Vagina (tissue), 2 donors: ENCODE measurements at places on chromosomes 16 and 17.

GRCh38 chr17:30933966-30934365 lies 12.2 kb downstream of the ADAP2 start:
- DNase-seq: no peak

GRCh38 chr17:50055055-50055425 lies 870 bp upstream of the ITGA3 start:
- no peak for DNase-seq

- DNase-seq: no peak
These were observed 2.9 kb upstream of the MAFG start for GRCh38 chr17:81930142-81931125.

DNA sequence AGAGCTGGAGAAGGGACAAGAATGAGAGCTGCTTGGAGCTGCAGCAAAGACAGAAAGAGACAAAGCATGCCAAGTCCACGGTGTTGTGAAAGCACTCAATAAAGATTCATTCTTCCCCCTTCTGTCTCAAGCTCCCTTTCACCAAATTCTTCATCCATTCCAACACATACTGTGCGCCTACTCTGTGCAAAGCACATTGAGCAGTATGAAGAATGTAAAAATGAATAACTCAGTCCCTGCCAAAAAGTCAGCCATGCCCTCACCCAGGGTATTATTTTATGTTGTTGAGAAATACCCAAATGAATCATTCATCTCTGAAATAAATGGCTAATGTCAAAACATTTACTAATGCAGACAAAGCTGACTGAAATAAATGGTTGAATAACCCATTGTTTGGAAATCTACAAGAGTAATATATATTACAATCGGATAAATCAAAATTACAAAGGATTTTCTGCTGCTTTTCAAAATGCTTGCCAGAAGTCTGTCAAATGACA lies 282.9 kb upstream of the IRX5 start:
- no peak for DNase-seq

GRCh38 chr17:352421-353212 lies at the start of gene RPH3AL:
RPH3AL (minus strand) TSS chr17:352807; CDS start chr17:327543, 25,264 bp downstream.
- no peak for DNase-seq

DNA sequence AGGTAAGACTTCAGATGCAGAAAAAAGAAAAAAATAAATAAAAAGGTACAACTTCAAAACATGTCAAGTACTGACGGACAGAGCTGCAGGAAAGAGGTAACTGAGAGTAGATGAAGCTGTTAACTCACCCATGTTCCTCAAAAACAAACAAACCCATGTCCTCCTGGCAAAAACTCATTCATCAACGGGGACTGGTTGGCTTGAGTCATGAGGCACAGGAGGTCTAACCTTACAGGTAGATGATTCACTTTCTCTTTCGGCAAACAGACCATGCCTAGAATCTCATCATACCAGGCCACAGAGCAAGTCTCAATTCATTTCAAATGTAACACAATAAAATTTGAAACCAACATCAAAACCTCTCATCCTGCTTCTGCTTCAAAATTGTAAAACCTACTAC lies 12.3 kb upstream of the FASN start:
- no peak for DNase-seq

GRCh38 chr17:673200-673681 lies 41.4 kb downstream of the VPS53 start:
- no peak for DNase-seq
